Stimulated activated CD4-positive, alpha-beta T cell treated with anti-CD3 and anti-CD28 coated beads, TNF-alpha, amount 100 ng/mL, for 48 hours (primary cell): ENCODE measurements at places on chromosomes 11 and 22.

DNA sequence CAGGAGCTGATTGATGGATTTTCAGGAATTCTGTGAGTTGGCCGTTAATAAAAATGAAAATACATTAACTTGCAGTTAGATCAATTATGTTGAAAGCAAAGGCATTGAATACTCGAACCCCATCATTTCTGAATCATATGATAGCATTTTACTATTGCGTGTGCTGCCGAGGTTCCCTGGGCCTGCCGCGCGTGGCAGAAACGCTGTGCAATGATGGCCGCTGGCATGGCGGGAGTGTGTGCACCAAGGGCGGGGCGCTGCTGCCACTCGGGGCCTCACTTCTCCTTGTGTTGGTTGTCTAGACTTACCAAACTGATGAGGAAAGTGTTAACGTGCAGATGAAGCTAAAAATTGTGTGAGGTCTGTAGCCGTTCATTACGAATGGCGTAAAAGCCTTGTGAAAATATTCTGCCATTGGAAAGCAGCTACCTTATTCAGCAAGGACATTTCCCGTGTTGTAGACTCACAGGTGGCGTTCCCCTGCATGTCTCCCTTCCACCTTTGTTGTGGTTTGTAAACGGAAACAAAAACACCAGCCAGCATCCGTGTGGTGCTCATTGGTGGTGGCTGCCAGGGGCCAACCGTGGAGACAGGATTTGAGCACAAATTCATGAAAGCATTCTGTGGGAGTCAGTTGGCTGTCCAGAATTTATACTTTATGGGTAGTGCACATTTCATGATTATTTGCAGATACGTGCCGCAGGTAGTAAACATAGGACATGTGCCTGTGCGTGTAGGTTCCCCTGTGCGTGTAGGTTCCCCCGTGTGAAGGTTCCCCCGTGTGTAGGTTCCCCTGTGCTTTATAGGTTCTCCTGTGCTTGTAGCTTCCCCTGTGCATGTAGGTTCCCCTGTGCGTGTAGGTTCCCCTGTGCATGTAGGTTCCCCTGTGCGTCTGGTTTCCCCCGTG, 5.9 kb upstream of the GRAMD4 start:
- DNase-seq = peak; percentile 43

DNA sequence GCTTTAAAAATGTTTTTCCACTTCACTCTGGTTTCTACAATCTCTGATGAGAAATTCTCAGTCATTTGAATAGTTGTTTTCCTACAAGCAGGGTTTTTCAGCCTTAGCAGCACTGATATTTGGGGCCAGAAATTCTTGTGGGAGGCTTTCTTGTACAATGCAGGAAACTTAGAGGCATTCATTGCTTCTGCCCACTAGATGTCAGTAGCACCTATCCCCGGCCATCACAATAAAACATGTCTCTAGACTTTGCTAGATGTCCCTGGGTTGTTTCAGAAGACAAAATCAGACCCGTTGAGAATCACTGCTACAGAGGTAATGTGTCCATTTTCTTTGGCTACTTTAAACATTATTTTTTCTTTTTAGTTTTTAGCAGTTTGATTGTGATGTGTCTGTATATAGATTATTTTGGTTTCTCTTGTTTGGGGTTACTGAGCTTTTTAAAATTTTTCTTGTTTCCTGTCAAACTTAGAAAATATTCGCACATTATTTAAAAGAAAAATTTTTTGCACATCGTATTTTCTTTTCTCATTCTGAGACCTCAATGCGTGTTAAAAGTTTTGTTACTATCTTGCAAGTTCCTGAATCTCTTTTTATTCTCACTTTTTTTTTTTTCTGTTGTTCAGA, 60.8 kb upstream of the CCDC179 start:
- no peak for DNase-seq

GRCh38 chr11:70200212-70200844, 2.8 kb upstream of the FADD start:
- DNase-seq = no peak

- DNase-seq = peak; percentile 55
Measured at GRCh38 chr22:20624161-20624616, 116.8 kb downstream of the MED15 start.

- no peak for DNase-seq
Measured at GRCh38 chr11:83124636-83125424, 32.1 kb upstream of the PCF11 start.

- no peak for DNase-seq
Measured at GRCh38 chr11:116536416-116536815, 236.4 kb downstream of the BUD13 start.

DNA sequence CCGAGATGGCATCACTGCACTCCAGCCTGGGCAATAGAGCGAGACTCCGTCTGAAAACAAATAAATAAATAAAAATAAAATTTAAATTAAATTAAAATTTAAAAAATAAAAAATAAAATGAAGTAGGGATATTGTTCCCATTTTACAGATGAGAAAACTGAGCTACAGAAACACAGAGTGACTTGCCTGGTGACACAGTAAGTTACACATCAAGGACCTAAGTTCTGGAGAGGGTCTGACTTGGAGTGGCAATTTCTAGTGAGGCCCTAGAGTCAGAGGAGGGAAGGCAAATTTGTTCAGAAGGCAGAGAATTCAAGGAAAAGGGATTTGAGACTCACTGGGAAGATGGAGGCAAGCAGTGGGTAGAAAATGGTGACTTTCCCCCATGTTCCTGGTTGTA, 2.0 kb downstream of the SCGB1A1 start:
- DNase-seq = no peak

- no peak for DNase-seq
Measured at GRCh38 chr11:121953122-121953521, 162.9 kb downstream of the BLID start.

DNA sequence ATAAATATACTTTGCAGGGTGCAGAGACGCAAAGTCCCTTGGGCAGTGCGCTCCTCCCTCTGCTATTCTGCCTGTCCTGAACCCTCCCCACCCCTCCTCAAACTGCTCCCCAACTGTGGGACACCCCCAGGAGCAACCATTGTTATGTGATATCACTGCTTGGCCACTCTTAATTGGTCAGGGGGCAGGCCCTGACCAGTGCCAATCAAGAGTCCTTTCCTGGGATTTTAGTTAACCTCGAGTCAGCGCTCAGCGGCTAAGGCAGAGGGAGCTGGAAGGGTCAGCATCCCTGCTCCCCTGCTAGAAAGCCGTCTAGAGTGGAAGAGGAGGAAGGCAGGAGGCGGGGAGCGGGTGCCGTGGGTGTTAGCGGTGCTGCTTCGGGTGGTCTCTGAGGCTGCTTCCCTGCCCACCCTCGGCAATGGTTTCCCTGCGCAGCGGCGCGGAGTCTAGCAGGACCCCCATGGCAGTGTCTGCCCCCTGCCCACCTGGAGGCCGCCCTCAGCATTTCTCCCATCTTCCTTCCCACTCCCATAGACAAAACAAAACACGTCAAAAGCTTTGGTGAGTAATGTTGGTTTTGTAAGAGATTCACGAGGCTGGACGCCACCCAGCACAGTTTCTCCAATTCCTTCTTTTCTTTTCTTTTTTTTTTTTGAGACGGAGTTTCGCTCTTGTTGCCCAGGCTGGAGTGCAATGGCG, 38.4 kb upstream of the A4GALT start:
- DNase-seq = no peak

DNA sequence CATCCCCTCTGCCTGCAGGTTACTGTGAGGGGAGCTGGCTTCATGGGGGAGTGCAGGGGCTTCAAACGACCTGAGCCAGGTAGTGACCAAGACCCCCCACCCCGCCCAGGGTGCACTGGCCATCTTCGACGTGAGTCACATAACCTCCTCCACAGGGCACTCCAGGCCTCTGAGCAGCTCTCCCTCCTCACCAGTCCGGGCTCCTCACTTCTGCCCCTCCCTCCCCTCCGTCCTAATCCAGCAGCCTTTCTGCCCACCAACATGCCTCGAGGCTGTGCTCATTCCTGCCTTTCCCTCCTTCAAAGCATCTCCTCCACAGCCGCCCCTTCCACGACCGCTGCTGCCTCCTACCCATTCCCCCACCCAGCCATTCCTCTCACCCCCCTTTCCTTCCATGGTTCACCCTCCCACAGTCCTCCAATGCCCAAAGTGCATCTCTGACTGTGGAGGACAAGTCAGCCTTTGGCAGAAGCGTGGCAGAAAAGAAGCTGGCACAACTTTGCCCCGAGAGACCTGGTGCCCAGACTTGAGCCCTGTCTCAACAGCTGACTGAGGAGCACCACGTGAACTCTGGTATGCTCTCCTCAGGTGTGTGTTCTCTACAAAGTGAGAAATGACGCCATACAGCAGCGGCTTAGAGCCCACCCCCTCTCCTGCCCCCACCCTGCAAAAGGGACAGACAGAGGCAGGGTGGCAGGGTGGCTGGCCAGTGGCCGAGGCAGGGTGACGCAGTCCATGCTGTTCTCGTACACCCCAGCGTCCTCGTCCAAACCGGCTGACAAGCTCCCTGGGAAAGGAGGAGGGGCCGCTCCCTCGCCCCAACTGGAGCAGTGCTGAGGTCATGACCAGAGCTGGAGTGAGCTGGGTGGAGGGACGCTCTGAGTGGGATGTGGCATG, 30.4 kb downstream of the OPCML start:
- DNase-seq = no peak

- no peak for DNase-seq
Measured at GRCh38 chr22:50545522-50546325, at the start of gene KLHDC7B. KLHDC7B (plus strand) TSS chr22:50545899; CDS start chr22:50546244, 345 bp downstream.

- no peak for DNase-seq
Measured at GRCh38 chr11:130826572-130826971, 89.7 kb downstream of the SNX19 start.
